ENCODE measurements at places on chromosomes 16 and 17. TPM values are rescaled to one million over a fixed set of nuclear protein-coding genes. Genes with fewer than 3 reads are reported as not detected.

The SLC16A11 gene
- 1.5 TPM for polyA plus RNA-seq

GRCh38 chr16:19677402-19677801 lies 40.6 kb downstream of the KNOP1 start:
- no peak for DNase-seq

DNA sequence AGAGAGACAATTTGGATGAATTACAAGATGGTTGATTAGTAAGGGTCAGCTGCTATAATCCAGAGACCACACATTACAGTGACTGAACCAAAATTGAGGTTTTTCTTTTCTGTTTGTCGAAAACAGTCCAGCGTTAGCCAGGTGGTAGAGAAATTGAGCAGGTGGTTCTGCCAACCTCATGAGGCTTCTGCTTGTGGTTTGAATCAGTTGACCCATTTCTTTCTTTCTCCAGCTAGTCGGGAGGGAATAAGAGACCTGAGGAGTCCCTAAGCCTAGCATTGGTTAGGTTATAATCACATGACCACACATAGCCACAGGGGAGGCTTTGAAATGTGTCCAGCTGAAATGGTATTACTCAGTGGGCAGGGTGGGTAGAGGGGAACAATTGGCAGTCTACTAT lies 504.6 kb downstream of the HS3ST4 start:
- DNase-seq = no peak

- no peak for DNase-seq
These were observed 2.8 kb downstream of the ZNF646 start for GRCh38 chr16:31077024-31077423.

- no peak for DNase-seq
These were observed 39.1 kb upstream of the PABPN1L start for GRCh38 chr16:88905563-88905962.

The PMFBP1 gene
- polyA plus RNA-seq = 0.84 TPM

DNA sequence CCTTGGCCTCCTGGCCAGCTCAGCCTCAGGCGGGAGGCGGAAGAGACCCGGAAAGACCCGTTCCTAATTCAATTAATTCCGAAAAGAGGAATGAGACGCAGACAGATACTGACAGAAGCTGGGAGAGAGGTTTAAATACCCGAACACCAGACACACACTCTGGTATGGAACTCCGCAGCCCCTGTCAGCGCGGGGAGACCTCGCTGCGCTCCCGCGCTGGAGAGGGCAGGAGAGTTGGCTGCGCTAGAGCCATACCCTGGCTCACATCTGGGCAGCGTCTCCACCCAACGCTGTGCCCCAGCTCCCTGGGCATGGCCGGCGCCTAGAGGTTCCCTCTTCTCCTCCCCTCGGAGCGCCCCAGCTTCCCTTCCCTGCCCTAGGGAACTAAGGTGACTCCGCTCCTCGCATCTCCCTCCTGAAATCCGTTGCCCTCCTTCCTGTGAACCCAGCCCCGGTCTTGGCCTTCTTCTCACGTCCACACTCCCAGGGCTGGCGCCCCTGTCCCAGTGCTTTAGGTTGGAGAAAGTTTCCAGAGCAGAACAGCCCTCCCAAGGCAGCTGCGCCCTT lies 8.0 kb downstream of the NEUROD2 start:
- no peak for DNase-seq

- no peak for DNase-seq
These were observed 986 bp upstream of the ELOB start for GRCh38 chr16:2777903-2778629.
